Stimulated activated CD4-positive, alpha-beta T cell treated with anti-CD3 and anti-CD28 coated beads, Interleukin-2, amount 100 ng/mL, for 24 hours (primary cell): ENCODE measurements at places on chromosomes 11 and 22.

GRCh38 chr11:33953289-33953688 is 61.4 kb upstream of the LMO2 start:
- DNase-seq, result no peak

DNA sequence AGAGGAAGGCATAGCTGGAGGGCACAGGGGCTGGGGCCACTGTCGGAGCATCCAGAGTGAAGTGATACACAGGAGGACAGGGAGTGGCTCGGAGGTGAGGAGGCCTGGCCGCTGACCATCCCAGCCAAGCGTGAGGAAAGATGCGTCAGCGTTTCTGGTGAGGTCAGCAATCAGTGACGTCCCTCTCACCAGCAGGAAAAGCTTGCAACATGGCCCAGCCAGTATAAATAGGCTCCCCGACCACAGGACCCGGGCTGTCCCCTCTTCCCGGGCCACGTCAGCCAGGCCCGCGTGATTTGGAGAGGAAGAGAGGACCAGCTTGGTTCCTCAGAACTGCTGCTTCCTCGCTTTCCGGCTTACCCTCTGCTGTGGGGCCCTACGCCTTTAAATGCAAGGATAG is 4.2 kb upstream of the OSM start:
- no peak for DNase-seq

- DNase-seq, result peak; percentile 89
Observed at GRCh38 chr11:2268729-2269600, 1.4 kb downstream of the ASCL2 start.

DNA sequence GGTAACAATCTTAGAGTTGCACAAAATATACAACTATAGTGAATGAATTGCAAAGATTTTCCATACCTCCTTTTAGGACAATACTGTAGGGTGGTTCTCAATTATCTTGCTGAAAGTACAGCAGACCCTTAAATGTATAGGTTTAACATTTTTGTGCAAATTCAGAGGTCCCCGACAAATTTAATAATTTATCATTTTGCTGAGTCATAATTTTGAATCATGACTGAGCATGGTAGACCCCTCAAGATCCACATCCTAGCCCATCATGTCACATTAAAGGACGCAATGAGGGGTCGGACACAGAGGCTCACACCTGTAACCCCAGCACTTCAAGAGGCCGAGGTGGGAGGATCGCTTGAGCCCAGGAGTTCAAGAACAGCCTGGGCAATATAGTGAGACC is 43.5 kb downstream of the OSBP start:
- DNase-seq, result no peak

DNA sequence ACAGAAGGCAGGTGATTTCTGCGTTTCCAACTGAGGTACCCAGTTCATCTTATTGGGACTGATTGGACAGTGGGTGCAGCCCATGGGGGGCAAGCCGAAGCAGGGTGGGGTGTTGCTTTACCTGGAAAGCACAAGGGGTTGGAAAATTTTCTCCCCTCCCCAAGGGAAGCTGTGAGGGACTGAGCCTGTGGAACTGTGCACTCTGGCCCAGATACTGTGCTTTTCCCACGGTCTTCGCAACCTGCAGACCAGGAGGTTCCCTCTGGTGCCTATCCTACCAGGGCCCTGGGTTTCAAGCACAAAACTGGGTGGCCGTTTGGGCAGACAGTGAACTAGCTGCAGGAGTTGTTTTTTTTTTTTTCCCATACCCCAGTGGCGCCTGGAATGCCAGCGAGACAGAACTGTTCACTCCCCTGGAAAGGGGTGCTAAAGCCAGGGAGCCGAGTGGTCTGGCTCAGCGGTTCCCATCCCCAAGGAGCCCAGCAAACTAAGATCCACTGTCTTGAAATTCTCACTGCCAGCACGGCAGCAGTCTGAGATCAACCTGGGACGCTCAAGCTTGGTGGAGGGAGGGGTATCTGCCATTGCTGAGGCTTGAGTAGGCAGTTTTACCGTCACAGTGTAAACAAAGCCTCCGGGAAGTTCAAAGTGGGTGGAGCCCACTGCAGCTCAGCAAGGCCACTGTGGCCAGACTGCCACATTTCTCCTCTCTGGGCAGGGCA is 97.2 kb downstream of the JRKL start:
- no peak for DNase-seq

GRCh38 chr11:61713464-61713863 is 33.3 kb downstream of the DAGLA start:
- DNase-seq, result no peak

GRCh38 chr11:117677729-117678310 is 119.2 kb downstream of the DSCAML1 start:
- DNase-seq, result no peak

DNA sequence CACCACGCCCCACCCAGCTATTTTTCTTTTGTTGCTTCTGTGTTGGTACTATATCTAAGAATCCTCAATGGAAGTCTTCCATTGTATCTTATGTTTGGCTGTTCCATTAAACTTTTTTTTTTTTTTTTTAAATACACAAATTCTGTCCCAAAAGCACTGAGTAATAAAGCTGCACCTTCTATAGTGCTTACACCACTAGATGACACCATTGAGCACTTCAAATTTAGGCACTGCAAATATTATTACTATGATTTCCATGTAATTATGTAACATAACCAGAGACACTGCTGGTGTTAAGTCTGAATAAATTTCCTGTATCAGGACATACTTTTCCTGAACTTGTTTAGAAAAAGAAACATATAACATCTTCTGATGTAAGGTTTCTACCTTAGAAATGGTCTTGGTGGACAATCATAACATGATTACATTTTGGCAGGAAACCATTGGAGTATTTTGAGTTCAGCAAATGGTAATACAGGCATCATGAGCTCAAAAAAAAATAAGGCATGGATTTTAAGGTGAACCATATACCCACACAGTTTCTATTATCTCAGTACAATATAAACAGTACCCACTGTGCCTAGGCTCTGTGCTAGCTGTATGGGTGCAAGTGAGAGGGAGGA is 110.5 kb downstream of the ATG16L2 start:
- DNase-seq, result no peak

GRCh38 chr11:89490981-89491690 is at the start of gene NOX4:
TSS of gene NOX4 (minus strand) at chr11:89491375. CDS start at chr11:89491246, 129 bp downstream.
- DNase-seq, result no peak

GRCh38 chr11:73531386-73531785 is 66.5 kb downstream of the FAM168A start:
- DNase-seq, result no peak

DNA sequence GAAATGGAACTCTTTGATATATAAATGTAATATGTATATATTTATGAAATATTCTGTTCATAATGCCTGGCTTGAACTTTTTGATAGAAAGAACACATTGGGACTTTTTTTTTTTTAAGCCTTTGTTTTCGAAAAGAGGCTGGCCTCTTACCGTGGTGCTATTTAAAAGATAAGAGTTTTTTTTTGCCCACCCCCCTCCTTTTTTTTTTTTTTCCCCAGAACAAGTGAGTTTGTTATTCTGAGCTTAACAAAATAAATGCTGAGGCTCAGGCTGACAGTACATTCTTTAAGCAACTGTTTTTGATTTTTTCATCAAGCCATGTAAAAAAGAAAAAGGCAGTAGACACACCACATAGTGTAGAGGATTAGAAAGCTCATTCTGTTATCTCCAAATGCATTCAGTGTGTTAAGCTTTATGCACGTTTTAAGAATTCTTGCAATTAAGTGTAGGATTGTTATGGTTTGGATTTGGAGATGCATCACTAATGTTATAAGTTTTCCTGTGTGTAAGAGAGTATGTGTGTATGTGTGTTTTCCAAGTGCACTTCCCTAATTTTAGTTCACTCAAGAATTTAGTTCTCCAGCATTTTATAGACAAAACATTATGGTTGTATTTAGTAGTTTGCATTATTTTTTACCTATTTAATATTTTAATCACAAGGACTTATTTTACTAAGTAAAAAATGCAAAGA is 12.0 kb downstream of the PDHX start:
- DNase-seq, result no peak

GRCh38 chr22:39179401-39179827 is 26.9 kb upstream of the CBX7 start:
- no peak for DNase-seq

DNA sequence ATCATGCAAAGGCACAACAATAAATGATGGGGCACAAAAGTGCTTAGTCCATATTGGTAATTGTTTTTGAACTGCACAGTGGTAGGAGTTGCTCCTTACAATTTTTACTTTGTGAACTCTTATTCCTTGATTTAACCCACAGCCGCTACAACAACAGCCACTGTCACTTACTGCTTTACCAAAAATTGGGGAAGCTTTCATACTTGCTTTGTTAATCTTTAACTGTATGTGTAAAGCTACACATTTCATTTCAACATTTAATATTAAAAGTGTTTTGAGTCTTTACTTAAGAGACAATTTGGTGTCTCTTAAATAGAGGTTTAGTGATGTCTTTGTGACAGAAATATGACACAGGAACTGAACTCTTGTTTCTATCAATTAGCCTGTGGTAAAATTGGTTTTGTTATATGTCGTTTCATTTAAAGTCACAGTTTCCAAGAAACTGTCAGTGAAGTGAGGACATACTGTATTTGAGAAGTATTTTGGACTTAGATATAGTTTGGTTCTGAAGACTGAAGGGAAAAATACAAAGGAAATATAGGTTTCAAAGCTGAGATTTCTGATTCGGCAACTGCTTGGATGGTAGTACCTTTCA is 6.5 kb upstream of the IL18BP start:
- no peak for DNase-seq

GRCh38 chr11:29166306-29166705 is 850.5 kb downstream of the KCNA4 start:
- no peak for DNase-seq

DNA sequence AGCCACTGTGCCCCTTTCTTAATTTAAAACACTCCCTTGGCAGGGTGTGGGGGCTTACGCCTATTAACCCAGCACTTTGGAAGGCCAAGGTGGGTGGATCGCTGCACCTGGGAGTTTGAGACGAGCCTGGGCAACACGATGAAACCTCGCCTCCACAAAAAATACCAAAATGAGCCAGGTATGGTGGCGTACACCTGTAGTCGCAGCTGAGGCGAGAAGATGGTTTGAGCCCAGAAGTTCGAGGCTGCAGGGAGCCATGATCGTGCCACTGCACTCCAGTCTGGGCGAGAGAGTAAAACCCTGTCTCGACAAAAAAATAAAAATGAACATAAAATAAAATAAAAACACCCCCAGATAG is 45.0 kb downstream of the LINC01488 start:
- DNase-seq, result no peak

GRCh38 chr22:17229991-17230630 is 10.9 kb upstream of the ADA2 start:
- DNase-seq, result no peak
